ENCODE measurements at places on chromosomes 2 and 18.

GRCh38 chr2:24508878-24509277, 17.8 kb downstream of the NCOA1 start:
- no peak for DNase-seq

DNA sequence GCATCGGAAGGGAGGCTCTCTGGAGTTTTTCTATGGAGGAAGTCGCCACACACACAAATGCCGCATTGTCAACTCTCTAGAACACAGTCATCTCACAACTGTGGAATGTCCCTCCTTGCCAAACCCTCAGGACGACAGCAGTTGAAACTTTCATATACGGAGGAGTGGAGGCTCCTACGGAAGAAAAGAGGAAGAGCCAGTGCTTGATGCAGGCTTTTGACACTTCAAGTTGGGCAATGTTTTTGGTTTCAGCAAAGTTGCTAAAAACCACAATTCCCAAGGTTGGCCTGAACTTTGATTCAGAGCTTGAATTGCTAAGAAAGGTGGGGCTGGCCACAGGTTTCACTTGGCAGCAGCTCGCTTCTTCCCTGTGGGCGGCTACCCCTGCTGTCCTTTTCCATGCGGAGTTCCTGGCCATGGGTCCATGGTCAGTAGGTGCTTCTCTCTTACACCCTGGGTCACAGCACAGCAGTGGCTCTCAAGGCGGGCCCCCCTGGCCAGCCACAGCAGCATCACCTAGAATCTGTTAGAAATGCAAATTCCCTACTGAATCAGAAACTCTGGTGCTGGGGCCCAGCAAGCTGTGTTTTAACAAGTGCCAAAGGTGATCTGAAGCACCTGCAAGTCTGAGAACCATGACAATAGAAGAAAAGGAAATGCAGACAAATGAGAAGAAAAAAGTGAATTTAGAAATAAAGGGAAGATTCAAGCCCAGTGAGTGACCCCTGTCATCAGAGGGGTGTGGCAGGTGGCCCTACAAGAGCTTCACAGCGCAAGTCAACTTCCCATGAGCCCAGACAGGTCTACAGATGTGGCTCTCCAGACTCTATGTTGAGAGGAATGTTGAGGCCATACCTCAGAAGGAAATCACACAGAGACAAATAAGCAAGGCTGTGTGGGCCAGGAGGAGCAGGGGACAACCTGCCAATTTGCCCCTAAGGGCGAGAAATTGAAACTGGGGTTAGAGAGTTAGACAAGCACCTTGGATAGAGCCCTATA, 856.4 kb downstream of the RNF144A start:
- DNase-seq = peak; percentile 19

DNA sequence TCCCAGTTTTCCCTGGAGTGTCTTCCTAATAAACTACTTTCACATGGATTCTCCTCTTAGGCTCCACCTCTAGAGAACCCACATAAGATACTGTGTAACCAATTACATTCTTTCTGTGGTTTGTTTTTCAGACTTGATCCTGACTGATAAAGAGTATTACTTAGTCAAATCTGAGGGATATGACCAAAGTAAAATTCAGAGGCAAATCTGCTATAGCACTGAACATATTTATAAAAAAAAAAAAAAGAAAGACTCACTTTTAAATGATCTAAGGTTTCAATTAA, 13.9 kb downstream of the CKAP2L start:
- DNase-seq = no peak

DNA sequence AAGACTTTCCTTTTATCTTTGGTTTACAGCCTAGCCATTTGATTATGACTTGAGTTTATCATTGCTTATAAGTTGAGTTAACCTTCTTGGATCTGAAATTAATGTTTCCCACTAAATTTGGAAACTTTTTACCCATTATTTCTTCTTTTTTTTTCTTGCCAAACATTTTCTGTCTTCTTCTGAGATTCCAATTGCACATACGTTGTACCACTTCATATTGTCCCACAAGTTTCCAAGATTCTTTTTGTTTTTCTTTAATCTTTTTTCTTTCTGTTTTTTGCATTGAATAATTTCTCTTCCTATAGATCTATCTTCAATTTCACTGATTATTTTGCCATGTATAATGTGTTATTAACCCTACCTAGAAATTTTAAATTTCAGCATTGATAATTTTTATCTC, 18.6 kb downstream of the LONRF2 start:
- no peak for DNase-seq

- no peak for DNase-seq
Measured at GRCh38 chr18:14122097-14122496, 10.1 kb downstream of the ZNF519 start.

- no peak for DNase-seq
Measured at GRCh38 chr2:25545899-25546298, 127.5 kb downstream of the DTNB start.

DNA sequence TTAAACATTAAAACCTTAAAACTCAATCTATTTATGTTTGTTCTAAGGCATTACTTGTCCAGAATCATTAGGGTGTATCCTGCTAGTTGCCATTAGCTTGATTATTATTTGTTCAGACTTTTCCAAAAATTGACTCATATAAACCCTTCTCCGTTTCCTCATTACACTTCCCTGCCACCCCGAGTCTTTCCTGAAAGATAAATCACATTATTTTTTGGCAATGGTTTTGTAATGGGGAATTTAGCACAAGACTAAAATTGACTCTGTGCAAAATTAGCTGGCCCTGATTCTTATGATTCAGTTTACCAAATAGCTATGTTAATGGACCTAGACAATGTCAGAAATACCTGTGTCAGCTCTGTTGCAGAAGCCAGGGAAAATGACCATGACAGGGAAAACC, 112.2 kb upstream of the NT5C1B start:
- DNase-seq = no peak

DNA sequence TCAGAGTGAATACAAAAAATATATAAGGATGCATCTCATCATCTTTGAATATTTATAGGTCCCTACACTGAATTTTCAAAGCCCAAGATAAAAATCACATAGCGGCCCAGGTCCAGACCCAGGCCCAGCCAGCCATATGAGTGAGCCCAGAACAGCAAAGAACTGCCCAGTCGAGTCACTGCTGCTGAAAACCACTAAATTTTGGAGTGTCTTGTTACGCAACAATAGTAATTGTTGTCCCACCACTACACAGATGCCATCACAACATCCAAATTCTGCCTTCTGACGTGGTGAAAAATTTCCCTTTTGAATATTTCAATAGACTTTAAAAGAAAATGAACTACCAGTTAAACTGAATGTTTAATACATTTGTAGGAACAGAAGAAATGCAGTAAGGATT, 5.7 kb downstream of the C18orf32 start:
- DNase-seq = no peak

- DNase-seq = no peak
Measured at GRCh38 chr2:1849450-1849849, 105.1 kb upstream of the PXDN start.

DNA sequence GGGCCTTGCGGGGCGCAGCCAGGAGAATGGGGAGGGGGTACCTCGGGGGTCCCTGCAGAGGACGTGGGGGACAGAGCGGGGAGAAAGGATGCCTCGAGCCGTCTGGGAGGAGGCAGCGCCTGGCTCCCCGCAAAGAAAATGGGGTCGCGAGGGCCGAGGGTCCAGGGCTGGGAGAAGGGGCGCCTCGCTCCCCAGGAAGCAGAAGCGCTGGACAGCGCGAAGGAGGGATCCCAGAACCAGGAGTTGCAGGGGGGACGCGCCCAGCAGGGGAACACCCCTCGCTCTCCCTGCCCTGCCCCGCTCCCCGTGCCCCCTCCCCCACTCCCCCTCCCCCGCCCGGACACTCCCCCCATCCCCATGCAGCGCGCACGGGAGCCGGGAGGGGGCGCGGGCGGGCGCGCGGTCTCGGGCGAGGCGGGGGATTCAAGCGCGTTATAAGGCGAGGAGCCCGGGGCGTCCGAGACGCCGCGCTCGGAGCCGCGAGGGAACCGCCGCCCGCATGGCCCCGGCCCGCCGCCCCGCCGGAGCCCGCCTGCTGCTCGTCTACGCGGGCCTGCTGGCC, at the start of gene ERFE:
ERFE (plus strand) TSS at position 462 of the 562 bp plus-strand sequence; CDS start at position 500, 38 bp downstream.
- DNase-seq = peak; percentile 72

- DNase-seq = no peak
Measured at GRCh38 chr2:223971-224760, 39.7 kb downstream of the SH3YL1 start.

- no peak for DNase-seq
Measured at GRCh38 chr2:169683054-169683424, 11.2 kb downstream of the CFAP210 start.

DNA sequence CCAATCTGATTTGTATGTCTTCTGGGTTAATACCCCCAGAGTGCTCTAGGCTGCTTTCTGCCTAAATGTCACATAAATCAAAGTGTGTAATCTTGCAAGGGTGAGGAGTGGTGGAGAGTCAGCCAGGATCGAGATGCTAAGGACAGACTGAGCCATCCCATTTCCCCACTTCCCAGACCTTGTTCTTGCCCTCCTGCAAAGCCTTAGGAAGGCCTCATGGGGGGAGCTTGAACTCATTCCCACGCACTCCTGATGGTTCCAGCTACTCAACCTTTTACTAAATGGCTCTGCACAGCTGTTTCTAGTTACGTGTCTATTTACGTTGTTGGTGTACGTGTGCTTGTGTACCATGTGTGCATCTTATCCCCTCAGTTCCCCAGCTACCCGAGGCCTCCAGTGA, 423.6 kb upstream of the TNP1 start:
- DNase-seq = peak; percentile 82

Data from tongue (tissue), 3 donors.